Kidney epithelial cell (primary cell): ENCODE measurements at places on chromosomes 11 and 22. TPM values are rescaled to one million over a fixed set of nuclear protein-coding genes. Genes with fewer than 3 reads are reported as not detected.

KRTAP5-9 gene
- total RNA-seq: not detected in 2 replicates

RTN4RL2 gene
- 0.48 and 0.67 TPM in 2 replicates for total RNA-seq

XKR3 gene
- not detected in 2 replicates for total RNA-seq

SLCO2B1 gene
- 0.21 and 1.7 TPM in 2 replicates for total RNA-seq

WT1 gene
- total RNA-seq: 8.5 and 12.3 TPM in 2 replicates

KRTAP5-8 gene
- total RNA-seq: not detected in 2 replicates

FOLR2 gene
- not detected in 2 replicates for total RNA-seq

PRDX5 gene
- total RNA-seq: 489 and 562 TPM in 2 replicates

GPHA2 gene
- total RNA-seq: not detected in 2 replicates

WBP2NL gene
- total RNA-seq: 0.68 and 2.6 TPM in 2 replicates

TP53AIP1 gene
- not detected in 2 replicates for total RNA-seq

ASPHD2 gene
- 10.6 and 16.3 TPM in 2 replicates for total RNA-seq

SLC22A24 gene
- total RNA-seq: not detected in 2 replicates

EEF1G gene
- 2,411 and 2,583 TPM in 2 replicates for total RNA-seq

MARK2 gene
- 40.1 and 45.2 TPM in 2 replicates for total RNA-seq

POU2AF3 gene
- 0.25 TPM in 1 of 2 replicates, not detected in the other for total RNA-seq

EFEMP2 gene
- total RNA-seq: 54.1 and 62.0 TPM in 2 replicates

PHF21B gene
- 1.5 and 4.2 TPM in 2 replicates for total RNA-seq

USP35 gene
- 6.6 and 8.4 TPM in 2 replicates for total RNA-seq

PANX2 gene
- 0.33 and 1.1 TPM in 2 replicates for total RNA-seq

SCARF2 gene
- total RNA-seq: 33.6 and 39.9 TPM in 2 replicates

FGF3 gene
- not detected in 2 replicates for total RNA-seq

SERPIND1 gene
- not detected in 2 replicates for total RNA-seq

TEF gene
- total RNA-seq: 4.0 and 4.1 TPM in 2 replicates

RASGRP2 gene
- total RNA-seq: 0.41 and 0.96 TPM in 2 replicates

ARHGAP8 gene
- total RNA-seq: 22.6 and 22.9 TPM in 2 replicates

BIRC2 gene
- 63.9 and 68.1 TPM in 2 replicates for total RNA-seq

OR52I2 gene
- not detected in 2 replicates for total RNA-seq

HSPB2 gene
- 0.21 and 0.62 TPM in 2 replicates for total RNA-seq

KCNQ1 gene
- 2.3 and 2.8 TPM in 2 replicates for total RNA-seq

NNMT gene
- 470 and 585 TPM in 2 replicates for total RNA-seq

MRGPRX3 gene
- not detected in 2 replicates for total RNA-seq

C22orf23 gene
- total RNA-seq: 0.75 TPM in 1 of 2 replicates, not detected in the other

LRP4 gene
- total RNA-seq: 6.1 and 9.9 TPM in 2 replicates

B4GALNT4 gene
- 24.2 and 31.6 TPM in 2 replicates for total RNA-seq

TMA7B gene
- total RNA-seq: not detected in 2 replicates

OR52A1 gene
- total RNA-seq: not detected in 2 replicates

PRODH gene
- 1.9 and 5.2 TPM in 2 replicates for total RNA-seq

NRXN2 gene
- not detected in 2 replicates for total RNA-seq

DERL3 gene
- 0.54 and 2.3 TPM in 2 replicates for total RNA-seq
